ENCODE measurements at places on chromosomes 5 and 9.

GRCh38 chr9:113585555-113585954, 122.0 kb downstream of the RGS3 start:
- DNase-seq = no peak

DNA sequence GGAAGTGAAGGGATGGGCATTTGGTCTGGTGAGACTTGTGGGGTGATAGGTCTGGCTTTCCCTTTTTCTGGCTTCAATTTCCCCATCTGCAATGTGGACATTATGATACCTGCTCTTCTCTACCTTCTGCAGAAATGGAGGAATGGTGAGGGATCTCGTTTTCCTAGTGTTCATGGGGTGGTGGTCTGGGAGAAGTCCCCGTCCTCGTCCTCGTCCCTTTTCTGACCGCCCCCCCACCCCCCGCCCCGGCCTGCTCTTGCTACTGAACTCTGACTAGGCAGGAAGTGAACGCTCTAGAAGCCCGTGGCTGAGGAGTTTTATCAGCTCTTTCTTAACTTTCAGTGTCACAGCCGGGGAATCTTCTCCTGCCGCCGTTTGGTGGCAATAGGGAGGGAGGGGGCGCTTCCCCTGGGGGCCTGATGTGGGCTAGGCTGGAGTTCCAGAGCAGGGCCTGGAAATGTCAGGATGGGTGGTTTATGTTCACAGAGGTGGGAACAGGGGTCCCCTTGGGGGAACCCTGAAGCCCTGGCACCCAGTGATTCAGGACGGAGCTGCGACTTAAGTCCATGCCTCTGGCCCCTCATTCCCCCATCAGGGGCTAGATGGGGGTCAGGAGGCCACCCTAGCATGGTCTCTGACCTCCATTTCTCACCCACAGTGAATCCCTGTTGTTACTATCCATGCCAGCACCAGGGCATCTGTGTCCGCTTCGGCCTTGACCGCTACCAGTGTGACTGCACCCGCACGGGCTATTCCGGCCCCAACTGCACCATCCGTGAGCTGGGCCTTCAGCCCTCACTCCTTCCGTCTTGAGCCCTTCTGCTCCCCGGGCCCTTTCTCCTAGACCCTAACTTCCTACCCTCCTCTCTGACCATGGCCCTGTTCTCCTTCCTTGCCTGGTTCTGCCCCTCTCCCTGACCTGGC, 6.7 kb downstream of the PTGS1 start:
- no peak for DNase-seq

DNA sequence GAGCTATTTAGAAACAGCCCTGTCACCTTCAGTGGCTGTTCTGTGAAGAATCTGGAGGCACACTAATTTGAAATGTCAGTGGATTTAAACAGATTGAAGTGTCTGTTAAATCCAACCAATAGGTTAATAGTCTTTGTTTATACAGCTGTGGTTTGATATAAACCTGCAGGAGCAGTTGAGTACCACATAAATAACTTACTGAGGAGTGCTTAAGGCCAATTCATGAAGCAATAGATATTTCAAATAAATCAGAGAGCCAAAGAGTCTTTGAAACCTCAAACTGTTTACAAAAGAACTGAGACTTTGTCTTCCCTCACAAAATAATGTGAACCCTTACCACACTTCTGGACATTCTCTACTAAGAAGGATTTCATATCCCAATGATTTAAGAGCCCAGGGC, 111.9 kb downstream of the FEM1C start:
- peak; percentile 57 for DNase-seq

- DNase-seq = no peak
Measured at GRCh38 chr5:125244531-125244930, 498.1 kb upstream of the ZNF608 start.

- no peak for DNase-seq
Measured at GRCh38 chr9:28287455-28287854, 714.2 kb upstream of the C9orf72 start.

GRCh38 chr9:134369416-134370212, 43.4 kb downstream of the RXRA start:
- no peak for DNase-seq

- no peak for DNase-seq
Measured at GRCh38 chr5:86858442-86858841, 240.7 kb downstream of the COX7C start.

DNA sequence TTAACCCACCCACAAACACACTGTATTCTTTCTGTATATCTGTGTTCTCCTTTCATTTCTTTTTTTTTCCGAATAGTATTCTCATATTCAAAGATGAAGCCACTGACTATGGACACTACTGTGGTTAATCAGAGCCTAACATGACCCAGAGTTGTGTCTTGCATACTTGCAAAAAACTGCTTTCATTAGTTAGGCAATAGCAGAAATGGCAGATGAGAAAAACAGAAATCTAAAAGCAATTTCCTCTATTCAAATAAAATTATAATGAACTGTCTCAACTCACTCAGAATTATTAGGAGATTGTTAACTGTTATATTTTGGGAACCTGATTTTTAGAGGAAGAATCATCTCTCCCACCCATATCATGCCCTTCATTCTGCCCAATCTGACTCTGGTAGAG, 45.9 kb downstream of the FREM1 start:
- DNase-seq = no peak
